ENCODE measurements at places on chromosomes 12 and 14.

DNA sequence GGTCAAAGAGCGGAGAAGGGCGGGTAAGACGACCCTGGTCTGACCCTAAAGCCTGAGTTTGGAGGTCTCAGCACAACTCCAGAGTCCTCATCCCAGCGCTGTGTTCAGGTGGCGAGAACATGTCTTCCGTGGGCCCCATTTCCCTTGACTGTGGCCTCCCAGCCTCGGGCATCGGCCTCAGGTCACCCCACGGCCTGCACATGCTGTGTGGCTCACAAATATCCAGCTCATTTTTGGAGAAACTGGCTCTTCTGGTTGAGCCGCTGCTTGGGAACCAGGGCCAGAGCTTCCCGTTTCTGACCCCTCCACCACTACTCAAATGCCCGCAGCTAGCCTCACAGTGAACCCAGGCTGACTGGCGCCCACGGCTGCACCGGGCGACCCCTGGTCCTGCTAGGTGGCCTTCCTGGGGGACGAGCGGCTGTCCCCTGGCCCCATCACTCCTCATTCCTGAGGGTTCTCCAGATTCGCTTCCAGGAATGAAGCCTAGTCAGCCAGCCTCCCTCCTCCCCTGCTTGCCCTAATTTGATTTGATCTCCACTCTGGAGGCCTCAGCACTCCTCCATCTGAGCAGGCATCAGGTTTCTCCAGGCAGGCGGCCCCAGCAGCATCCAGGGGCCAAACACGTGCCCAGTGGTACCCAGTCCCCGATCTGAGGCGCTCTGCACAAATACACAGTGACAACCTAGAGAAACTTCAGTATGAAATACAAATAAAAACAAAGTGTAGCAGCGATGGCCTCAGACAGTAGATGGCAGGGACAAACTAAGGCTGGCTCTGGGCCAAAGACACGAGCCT, 4.7 kb downstream of the P2RX2 start:
- peaks cover 22% of the 10 kb centered on the region for H3K27me3 ChIP-seq
- no peak for DNase-seq

DNA sequence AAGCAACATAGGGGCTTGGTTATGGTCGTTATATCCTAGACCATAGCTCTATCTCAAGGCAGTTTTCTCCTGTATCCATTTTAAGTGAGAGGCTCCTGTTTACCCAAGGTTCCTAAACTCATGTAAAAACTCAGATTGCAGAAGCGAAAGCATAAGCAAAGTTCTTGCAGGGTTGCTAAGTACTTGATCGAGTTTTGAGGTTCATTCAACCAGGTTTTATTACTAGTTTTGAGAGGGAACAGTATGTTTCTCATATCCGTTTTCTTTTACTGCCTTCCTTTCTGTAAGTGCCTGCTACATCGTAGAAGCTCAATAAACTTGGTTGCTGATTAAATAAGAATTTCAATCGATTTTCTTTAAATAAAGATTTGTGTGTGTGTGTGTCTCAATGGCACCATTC, 5.1 kb downstream of the AKAP3 start:
- H3K27me3 ChIP-seq, result no peaks in the 10 kb centered on the region
- H3K27ac ChIP-seq, result no peak overlapping the region
- peaks cover 9% of the 10 kb centered on the region for H3K4me1 ChIP-seq
- no peak for DNase-seq
- no peaks in the 10 kb centered on the region for H3K36me3 ChIP-seq

DNA sequence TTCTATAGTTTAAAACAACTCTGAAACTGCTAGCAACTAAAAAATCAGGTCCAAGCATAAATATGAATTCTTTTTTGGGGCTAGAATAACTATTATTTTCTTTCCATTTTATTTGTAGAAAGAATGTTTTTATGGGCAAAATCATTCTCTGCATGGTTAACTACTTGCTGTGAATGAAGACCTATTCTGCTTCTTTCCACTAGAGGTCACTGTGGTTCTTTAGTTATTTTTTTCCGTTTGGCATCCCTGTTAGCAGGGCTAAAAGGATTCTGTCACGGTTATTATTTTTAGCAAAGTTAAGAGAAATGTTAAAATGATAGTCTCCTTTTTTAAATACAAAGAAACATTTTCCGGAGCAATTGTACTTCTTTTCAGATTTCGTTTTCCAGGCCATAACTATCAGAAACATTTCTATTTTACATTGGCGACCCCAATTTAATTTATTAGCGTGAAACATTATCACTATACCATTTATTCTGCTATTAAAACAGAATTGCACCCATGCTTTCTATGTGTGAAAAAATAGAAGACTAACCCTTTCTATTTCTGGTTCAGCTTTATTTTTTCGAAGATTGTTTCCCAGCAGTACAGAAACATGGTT, 404.8 kb downstream of the ATP23 start:
- DNase-seq, result no peak
- no peaks in the 10 kb centered on the region for H3K36me3 ChIP-seq
- no peaks in the 10 kb centered on the region for H3K4me1 ChIP-seq

DNA sequence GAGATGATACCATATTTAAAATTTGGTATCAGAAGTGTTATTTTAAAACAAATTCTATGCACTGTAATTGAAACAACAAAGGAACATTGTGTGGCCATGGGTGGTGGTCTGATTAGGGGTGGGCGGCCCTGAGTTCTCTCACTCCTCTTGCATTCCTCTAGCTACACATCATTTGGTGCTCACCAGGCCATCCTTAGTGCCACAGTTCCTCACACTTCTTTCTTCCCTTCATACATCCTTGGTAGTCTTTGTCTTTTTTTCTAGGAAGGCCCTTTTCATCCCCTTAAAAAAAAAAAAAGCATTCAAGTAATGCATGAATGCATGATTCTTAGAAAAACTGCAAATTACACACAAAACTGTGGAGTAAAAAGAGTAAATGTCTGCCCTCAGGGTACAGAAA, 2.4 kb upstream of the MANSC4 start:
- no peaks in the 10 kb centered on the region for H3K27me3 ChIP-seq
- DNase-seq, result no peak
- H3K4me3 ChIP-seq, result no peak overlapping the region
- H3K36me3 ChIP-seq, result no peaks in the 10 kb centered on the region
- H3K4me1 ChIP-seq, result peaks cover 28% of the 10 kb centered on the region

DNA sequence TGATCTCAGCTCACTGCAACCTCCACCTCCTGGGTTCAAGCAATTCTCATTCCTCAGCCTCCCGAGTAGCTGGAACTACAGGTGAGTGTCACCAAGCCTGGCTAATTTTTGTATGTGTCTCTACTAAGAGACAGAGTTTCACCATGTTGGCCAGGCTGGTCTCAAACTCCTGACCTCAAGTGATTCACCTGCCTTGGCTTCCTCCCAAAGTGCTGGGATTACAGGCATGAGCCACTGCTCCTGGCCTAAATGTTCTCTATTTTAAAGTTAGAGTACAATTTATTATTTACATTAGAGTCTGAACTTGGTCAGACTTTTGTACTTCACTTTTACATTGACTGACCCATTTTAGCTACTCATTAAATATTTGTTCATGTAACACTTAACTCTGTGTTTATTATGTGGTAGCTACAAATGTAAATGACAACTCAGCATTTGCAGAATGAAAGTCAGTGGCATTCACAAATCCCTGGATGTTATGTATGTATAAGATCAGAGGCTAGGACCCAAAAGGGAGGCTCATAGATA, 409.6 kb downstream of the APAF1 start:
- no peak overlapping the region for H3K27ac ChIP-seq
- no peaks in the 10 kb centered on the region for H3K27me3 ChIP-seq
- H3K36me3 ChIP-seq, result no peaks in the 10 kb centered on the region
- no peaks in the 10 kb centered on the region for H3K4me1 ChIP-seq

Measured in CD14-positive monocyte (primary cell).